CD4-positive, alpha-beta memory T cell (primary cell): ENCODE measurements at places on chromosomes 5 and 9. TPM values are rescaled to one million over a fixed set of nuclear protein-coding genes. Genes with fewer than 3 reads are reported as not detected.

Gene EGFL7
- 0.64 TPM for polyA plus RNA-seq

DNA sequence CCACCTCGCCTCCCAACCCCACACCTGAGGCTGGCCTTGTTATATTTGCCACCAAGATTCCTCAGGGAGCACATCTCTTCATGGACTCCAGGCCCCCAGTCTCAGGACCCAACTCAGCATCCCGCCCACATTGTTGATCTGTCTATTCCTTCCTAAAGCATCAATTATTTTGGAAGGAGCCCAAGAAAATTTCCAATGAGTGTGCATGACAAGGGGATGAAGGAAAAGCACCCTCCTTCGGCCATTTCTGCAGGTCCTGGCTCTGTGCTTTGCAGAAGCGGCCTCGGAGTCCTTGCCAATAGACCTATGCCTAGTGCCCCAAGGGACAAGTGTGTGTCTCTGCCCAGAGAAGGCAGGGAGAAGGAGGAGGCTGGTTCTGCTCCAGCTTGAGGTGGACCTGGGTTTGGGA, 273.2 kb downstream of the GADD45G start:
- H3K4me1 ChIP-seq = no peaks in the 10 kb centered on the region
- H3K27ac ChIP-seq = no peak overlapping the region

Gene NSMF
- polyA plus RNA-seq = 10.6 TPM

- no peaks in the 10 kb centered on the region for H3K36me3 ChIP-seq
- no peaks in the 10 kb centered on the region for H3K27me3 ChIP-seq
- H3K27ac ChIP-seq = no peak overlapping the region
- H3K4me1 ChIP-seq = peaks cover 38% of the 10 kb centered on the region
- no peak overlapping the region for H3K4me3 ChIP-seq
- DNase-seq = no peak
These were observed 85.4 kb downstream of the NTRK2 start for GRCh38 chr9:84754881-84755280.

GRCh38 chr9:127569886-127570401, 42.1 kb upstream of the STXBP1 start:
- DNase-seq = peak; percentile 45
- peak overlapping the region; percentile 62 for H3K4me3 ChIP-seq
- H3K4me1 ChIP-seq = peaks cover 36% of the 10 kb centered on the region
- no peaks in the 10 kb centered on the region for H3K27me3 ChIP-seq
- no peaks in the 10 kb centered on the region for H3K36me3 ChIP-seq

- peaks cover 58% of the 10 kb centered on the region for H3K4me1 ChIP-seq
- peak overlapping the region; percentile 1 for H3K27ac ChIP-seq
- no peak overlapping the region for H3K4me3 ChIP-seq
- no peaks in the 10 kb centered on the region for H3K36me3 ChIP-seq
These were observed 10.7 kb downstream of the SLC25A25 start for GRCh38 chr9:128078504-128079434.

Gene CCDC183
- polyA plus RNA-seq = 0.90 TPM

DNA sequence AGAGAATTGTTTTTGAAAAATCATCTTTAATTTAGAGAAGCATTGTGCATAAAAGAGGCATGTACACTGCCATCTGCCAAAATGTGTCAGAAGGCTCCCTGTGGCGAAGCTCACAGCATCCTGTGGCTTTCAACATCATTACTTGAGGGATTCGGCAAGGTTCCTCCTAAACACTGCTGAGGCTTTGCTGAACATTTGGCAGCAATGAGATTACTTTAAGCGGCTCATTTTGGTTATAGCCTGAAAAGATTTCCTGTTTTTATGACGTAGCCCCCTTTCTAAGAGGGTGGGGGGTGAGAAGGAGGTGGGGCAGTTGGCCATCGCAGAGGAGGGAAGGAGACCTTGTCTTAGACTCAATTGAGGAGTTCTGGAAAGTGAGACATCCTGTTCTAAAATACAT, 469.4 kb downstream of the RASEF start:
- no peaks in the 10 kb centered on the region for H3K36me3 ChIP-seq
- H3K27ac ChIP-seq = no peak overlapping the region
- no peaks in the 10 kb centered on the region for H3K4me1 ChIP-seq
- H3K4me3 ChIP-seq = no peak overlapping the region
- H3K27me3 ChIP-seq = no peaks in the 10 kb centered on the region

GRCh38 chr5:146192571-146193043, 10.2 kb upstream of the LARS1 start:
- H3K4me1 ChIP-seq = no peaks in the 10 kb centered on the region
- H3K27ac ChIP-seq = no peak overlapping the region
- H3K27me3 ChIP-seq = no peaks in the 10 kb centered on the region
- H3K4me3 ChIP-seq = no peak overlapping the region
- no peaks in the 10 kb centered on the region for H3K36me3 ChIP-seq

Gene SLC1A1
- polyA plus RNA-seq = 0.25 TPM

DNA sequence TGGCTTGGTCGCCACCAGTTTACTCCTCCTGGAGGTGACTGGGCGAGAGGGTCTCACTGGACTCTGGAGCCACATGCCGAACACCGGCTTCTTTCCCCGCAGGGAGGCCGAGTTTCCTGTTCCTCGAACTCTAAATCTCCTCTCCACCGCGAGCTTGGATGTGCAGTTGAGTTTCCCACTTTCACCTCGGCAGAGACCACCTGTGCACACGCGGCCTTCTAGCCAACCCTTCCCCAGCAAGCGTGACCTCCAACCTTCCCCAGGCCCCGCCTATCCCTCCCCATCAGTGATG, 380.1 kb downstream of the IRX2 start:
- H3K36me3 ChIP-seq = no peaks in the 10 kb centered on the region
- no peak overlapping the region for H3K4me3 ChIP-seq
- H3K27me3 ChIP-seq = no peaks in the 10 kb centered on the region
- H3K27ac ChIP-seq = no peak overlapping the region
- no peaks in the 10 kb centered on the region for H3K4me1 ChIP-seq

DNA sequence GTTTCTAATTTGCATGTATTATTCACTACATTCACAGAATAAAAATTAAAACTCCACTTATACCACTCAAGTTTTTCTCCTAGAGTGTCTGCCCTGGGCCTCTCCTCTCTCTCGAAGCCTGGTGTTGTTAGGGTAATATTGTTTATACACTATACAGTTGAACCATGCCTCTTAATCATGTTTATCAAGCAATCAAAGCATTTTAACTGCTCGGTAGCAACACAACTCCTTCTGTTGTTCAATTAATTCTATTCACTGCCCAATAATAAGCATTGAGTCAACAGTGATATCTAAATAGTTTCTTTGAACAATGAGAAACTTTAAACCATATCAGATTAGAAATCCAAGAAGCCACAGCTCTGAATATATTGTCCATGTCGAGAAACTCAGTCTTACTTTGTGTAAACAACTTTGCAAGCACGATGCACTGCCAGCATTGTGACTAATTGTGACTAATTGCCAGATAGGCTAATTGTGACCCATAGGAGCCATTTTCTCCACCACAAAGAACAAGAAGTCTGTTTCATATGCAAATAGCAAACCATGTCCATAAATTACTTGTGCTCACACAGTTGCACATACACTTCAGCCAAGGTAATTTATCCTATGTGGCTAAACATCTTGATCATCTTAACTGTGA, at the start of gene DNAH5:
TSS of gene DNAH5 (minus strand) at position 129 of the 640 bp plus-strand sequence. CDS start 250 bp downstream, outside the sequence.
- no peaks in the 10 kb centered on the region for H3K4me1 ChIP-seq
- H3K36me3 ChIP-seq = no peaks in the 10 kb centered on the region
- no peak within 1 kb of the TSS for H3K27ac ChIP-seq

Gene CMBL
- polyA plus RNA-seq = not detected

DNA sequence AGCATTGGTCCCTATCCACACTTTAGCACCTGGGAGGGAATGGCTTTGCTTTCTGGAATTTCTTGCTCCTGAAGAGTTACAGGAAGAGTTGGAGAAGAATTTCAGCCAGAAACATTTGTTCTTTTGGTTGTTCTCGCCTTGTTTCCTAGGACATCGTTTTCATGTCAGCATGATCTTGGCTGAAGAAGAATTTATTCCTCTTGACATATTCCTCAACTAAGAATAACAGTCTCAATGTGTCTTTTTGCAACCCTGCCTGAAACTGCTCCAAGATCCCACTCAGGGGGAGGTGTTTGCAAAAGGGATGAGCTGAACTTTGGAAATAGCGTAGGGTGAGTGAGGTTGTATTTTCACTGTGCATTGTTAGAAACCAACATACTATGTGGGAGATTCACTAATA, 26.1 kb downstream of the MAMDC2 start:
- H3K27me3 ChIP-seq = no peaks in the 10 kb centered on the region
- H3K4me3 ChIP-seq = no peak overlapping the region
- DNase-seq = no peak
- no peak overlapping the region for H3K27ac ChIP-seq
- H3K36me3 ChIP-seq = no peaks in the 10 kb centered on the region

DNA sequence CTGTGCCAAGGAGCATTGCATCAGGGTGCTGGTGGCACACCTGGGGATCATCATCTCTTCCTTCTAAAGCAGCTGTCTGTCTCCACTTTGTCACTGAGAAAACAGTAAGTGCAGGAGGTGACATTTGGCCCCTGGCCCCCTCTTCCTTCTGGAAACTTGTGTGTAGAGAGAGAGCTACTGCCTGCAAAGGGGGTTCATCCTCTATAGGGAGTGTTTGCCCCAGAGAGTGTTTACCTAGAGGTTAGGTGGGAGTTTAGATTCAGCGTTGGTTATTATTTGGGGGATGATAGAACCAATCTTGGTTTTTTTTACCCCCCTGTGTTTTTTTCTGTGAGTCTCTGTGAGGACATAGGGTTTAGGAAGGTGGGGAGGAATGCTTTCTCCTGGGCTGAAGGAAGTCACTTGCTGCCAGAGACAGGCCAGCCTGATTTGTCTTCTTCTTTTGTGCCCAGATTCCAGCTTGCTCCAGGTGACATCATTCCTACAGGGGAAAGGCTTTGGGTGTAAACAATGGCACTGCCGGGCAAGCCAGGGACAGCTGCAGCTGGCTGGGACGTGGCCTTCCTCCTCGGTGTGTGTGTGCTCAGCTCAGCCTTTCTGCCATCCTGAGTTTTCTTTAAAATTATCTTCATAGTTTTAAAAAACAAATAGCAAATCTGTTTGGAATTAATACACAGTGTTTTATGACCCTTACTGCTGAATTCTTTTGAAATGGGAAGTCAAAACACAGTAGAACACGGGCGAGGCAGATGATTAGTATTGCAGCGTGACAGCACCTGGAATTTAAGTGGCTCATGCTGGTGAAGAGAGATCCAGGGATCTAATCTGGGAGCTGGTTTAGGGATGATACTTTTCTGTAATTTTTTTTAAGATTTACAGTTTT, 24.5 kb downstream of the PRRC2B start:
- no peak overlapping the region for H3K27ac ChIP-seq
- H3K27me3 ChIP-seq = no peaks in the 10 kb centered on the region
- no peak overlapping the region for H3K4me3 ChIP-seq
- DNase-seq = no peak
- peaks cover 94% of the 10 kb centered on the region for H3K4me1 ChIP-seq
- H3K36me3 ChIP-seq = peaks cover 6% of the 10 kb centered on the region

Gene SLC45A2
- not detected for polyA plus RNA-seq

DNA sequence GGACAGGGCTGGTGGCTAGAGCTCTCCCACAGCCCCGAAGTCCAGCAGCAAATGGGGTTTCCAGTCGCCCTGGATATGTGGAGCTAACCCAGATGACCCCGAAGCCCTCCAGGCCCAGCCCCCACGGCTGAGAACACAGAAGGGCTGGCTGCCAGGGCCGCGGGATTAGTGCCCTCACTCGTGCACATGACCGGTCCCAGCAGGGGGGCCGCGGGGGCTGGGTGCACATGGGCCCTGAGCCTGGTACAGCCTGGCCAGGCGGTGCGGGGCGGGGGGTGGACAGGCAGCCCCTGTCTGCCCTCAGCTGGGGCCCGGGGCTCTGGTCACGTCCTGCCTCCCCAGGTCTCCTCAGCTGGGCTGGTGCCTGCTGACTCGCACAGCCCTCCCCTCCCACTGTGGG, 5.9 kb downstream of the SSNA1 start:
- H3K4me3 ChIP-seq = no peak overlapping the region
- H3K27ac ChIP-seq = no peak overlapping the region
- peaks cover 6% of the 10 kb centered on the region for H3K36me3 ChIP-seq

DNA sequence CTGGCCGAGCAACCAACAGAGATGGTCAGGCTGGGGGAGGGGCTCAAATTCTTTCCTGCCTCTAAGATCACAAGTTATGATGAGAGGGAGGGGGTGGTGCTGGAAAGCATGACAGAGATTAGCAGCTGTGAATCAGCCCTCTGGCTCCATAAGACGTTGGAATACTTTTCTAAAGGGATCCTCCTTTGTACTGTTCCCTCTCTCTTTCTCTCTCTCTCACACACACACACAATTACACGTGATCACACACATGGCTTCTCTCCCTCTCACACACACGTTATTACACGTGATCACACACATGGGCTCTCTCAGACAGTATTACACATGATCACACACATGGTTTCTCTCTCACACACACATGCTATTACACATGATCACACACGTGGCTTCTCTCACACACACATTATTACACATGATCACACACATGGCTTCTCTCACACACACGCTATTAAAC, at the start of gene SLC45A2:
TSS of gene SLC45A2 (minus strand) at position 23 of the 454 bp plus-strand sequence. CDS start 110 bp downstream, outside the sequence.
- H3K36me3 ChIP-seq = peaks cover 10% of the 10 kb centered on the region
- no peak within 1 kb of the TSS for H3K27ac ChIP-seq
- DNase-seq = no peak

DNA sequence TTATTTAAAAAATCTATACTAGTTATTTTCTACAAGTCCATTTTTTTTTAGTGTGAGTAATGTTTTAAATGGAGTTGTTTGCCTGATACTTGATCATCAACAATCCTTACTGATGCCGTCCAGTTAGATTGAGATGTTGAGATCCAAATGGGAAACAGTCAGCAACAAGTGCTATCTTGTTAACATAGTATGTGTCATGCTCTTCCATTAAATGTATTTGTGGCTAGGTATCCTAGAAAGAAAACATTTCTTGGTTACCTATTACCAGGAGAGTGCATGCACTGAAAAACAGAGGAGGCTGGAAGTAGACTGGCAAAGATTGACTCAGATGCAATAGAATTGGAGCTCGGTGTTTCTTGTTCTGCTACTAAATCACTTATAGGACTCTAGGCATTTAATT, 123.4 kb upstream of the MAN2A1 start:
- no peaks in the 10 kb centered on the region for H3K4me1 ChIP-seq
- DNase-seq = no peak
- no peaks in the 10 kb centered on the region for H3K27me3 ChIP-seq
- no peak overlapping the region for H3K27ac ChIP-seq
- no peak overlapping the region for H3K4me3 ChIP-seq

DNA sequence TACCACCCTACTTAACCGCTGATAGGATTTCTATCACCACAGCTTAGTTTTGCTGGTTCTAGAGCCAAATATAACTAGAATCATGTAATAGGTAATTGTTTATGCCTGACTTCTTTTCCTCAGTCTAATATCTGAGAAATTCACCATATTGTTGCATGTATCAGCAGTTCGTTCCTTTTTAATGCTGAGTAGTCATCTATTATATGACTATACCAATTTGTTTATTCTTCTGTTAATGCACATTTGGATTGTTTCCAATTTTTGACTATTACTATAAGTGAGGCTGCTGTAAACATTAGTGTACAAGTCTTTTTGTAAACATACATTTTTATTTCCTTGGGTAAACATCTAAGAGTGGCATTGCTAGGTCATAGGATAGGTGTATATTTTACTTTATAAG, 25.9 kb downstream of the CSNK1G3 start:
- no peaks in the 10 kb centered on the region for H3K36me3 ChIP-seq
- H3K27ac ChIP-seq = no peak overlapping the region
- H3K27me3 ChIP-seq = no peaks in the 10 kb centered on the region
- DNase-seq = no peak

Gene PWWP2A
- 29.6 TPM for polyA plus RNA-seq
